ENCODE measurements at places on chromosomes 6 and 20.

GRCh38 chr20:35311822-35312221 lies 19.6 kb upstream of the FAM83C start:
- no peak for DNase-seq

DNA sequence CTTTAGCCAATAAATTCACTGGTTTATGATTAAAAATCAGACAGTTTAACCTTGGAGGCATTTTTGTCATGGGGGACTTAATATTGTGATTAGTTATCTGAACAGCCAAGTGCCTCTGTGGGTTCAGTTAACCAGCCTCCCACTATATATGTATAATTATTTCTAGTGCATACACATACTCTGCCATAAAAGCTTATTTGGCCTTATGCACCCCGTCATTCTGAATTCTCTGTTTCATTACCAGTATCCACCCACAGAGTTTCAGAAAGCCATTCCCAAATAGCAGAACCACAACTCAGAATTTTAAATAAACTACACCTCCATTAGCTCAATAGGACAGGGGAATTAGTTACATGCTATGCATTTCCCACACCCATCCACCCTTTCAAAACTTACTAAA lies 279.7 kb downstream of the ZFAND3 start:
- DNase-seq = no peak

DNA sequence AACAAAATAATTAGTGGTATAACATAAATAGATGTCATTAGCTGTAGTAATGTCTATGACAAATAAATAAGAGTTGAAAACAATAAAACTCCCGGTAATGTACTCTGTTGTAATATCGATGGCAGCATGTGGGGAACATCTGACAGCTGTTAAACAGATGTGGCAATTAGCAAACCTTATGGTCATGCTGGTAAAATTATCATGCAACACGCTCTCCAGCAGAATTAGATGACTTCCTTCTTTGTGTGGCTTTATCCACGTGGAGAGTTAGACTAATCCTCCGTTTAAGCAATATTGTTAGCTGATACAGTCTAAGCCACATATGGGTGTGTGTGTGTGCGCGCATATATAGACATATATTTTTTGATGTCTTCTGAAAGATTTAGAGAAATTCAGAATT lies 77.7 kb upstream of the ZFP64 start:
- no peak for DNase-seq

DNA sequence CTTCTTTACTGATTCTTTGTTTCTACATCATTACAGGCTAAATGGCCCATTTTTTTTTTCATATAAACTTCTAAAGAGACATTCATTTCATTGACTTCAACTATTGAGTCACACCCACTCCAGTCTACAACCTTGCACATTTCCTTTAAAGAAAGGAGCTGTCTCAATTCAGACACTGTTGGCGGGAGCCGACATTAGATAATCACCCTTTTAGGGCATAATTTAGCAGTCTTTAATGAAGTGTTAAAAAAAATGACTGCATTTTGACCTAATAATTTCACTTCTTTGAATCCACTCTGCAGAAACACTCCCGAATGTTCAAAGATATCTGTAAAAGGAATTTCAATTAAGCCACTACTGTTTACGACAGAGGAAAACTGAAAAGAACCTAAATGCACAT lies 1.5 kb downstream of the EPM2A start:
- no peak for DNase-seq

DNA sequence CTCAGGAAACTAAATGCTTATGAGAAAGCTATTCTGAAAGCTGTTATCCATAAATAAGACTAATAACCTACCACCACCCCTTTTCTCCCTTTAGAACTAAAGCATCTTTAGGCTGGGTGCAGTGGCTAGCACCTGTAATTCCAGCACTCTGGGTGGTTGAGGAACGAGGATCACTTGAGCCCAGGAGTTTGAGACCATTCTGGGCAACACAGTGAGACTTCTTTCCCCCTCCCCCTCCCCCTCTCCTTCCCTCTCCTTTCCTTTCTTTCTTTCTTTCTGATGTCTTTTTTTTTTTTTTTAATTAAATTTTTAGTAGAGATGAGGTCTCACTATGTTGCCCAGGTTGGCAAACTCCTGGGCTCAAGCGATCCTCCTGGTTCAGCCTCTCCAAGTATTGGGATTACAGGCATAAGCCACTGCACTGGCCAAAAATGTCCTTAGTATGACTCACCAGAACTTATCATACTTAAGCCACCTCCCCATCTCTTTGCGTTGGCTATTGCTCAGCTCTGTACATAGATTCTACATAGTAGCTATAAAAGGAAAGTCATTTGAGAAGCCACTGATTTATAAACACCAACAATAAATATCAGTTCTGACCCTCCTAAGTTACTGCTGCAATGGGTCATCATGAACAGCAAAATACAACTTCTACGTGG lies 54.8 kb upstream of the SPDEF start:
- no peak for DNase-seq

GRCh38 chr20:6925744-6926278 lies 158.3 kb downstream of the BMP2 start:
- no peak for DNase-seq

DNA sequence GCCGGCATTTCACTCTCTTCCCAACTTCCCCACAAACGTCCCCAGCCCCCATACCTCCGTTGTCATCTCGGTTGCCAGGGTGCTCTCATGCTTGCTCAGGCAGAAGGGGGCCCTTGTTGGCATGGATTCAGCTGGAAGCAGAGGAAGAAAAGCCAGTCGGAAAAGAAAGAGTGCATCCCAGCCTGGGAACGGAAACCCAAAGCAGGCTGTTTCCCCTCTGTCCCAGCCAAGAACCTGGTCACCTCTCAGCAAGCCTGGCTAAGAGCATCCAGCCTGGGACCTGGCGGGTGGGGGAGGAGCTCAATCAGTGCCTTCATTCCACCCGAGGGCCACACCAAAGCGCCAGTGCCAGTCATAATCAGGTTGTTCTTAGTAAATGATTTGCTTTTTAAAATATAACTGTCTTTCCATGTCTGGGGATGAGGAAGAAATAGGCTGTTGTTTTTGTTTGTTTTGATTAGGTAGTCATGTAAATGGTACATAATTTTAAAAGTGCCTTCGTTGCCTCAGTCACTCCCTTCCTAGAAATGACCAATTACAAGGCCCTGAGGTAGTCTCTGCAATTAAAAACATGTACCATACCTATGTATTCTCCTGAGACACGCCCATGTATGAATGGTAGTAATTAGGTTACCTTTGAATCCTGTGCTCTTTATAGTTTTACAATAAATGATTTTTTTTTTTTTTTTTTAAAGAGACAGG lies 21.1 kb downstream of the CHMP4B start:
- no peak for DNase-seq

DNA sequence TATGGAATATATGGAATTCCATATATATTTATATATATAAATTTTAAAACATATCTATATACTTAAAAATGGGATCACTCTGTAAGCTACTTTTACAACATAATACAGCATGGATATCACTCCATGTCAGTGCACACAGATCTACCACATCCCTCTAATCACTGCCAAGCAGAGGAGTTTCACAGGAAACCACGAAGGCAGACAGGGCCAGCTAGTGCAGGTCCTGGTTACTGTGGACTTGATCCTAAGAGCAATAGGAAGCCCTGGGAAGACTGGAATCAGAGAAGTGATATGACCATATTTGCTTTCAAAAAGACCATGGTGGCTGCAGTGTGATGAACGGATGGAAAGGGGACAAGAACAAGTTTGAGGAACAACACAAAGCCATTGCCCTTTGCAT lies 40.0 kb upstream of the NRN1 start:
- DNase-seq = no peak

GRCh38 chr20:47281376-47281775 lies 75.1 kb downstream of the ZMYND8 start:
- DNase-seq = no peak

- DNase-seq = no peak
These were observed 45.6 kb downstream of the ARID1B start for GRCh38 chr6:156822747-156823206.

DNA sequence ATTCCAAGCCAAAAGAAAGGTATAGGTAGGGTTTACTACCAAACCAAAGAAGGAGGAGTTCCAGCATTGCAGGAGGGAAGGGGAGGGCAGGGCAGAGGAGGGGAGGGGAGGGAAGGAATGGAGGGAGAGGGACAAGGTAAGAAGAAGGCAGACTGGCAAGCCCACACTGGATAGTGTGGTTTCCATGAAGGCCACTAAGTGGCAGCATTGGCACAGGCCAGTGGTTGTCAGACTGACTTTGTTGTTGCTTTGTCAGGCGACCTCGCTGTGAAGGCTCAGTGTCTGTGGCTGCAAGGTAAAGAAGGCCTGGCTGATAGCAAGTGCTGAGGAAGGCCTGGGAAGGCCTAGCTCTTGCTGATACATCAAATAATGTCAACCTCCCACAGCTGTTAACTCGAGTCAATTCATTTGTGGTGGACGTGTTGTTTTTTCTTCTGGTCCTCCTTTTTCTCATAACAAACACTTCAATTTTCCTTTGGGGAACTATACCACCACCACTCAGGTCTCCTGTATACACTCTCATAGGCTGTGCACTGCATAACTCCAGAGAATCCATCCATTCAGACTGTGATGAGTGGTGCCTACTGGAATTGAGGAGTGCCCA lies 7.7 kb upstream of the ZNF334 start:
- DNase-seq = no peak

- no peak for DNase-seq
These were observed 643.6 kb upstream of the CHD6 start for GRCh38 chr20:42261766-42262270.

DNA sequence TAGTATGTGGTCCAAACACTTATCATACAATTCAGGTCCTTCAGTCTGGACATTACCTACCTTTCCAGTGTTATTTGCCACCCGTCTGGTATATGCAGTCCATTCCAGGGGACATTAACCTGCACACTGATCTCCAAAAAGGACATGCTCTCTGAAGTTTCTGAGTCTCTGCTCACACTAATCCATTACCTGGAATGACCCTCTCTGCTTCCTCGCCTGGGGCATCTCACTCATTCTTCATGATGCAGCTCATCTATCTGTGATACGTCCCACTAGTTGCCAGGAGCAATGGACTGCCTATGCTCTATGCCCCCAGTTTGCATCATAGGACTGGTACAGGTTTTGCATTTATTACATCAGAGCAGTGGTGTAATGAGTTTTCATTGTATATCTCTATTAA lies 5.9 kb upstream of the TUBB2B start:
- no peak for DNase-seq

DNA sequence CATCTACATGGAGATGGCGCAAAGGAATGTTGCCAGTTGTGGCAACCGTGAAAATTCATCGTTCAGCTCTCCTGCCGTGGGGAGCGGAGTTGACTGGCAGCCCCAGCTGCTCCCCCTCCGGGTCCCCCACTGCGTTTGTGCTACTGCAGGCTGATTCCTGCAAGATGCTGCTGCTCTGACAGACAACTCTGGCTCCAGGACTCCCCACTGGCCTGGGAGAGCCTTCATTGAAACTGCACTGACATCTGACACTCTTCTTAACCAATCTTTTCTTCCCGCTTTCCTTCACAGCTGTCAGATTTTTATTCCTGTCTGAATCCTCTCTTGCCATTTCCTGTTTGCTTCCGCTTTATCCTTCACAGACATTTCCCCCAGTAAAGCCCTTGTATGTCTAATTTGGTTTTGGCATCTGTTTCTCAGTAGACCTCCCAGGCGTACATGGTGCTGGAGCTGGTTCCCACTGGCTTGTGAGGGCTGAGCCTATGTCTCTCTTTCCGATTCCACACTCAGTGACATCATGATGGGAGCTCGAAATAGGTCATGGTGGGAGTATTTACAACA lies 9.5 kb upstream of the ATRN start:
- DNase-seq = no peak

All from cortex of kidney (tissue), 1 donor.